ENCODE measurements at places on chromosomes 16 and 17. TPM values are rescaled to one million over a fixed set of nuclear protein-coding genes. Genes with fewer than 3 reads are reported as not detected.

The GAS2L2 gene
- total RNA-seq = not detected

The PFN1 gene
- total RNA-seq = 2,020 TPM

The ZFP1 gene
- 5.5 TPM for total RNA-seq

The PERCC1 gene
- not detected for total RNA-seq

The SLC16A13 gene
- total RNA-seq = 4.1 TPM

The ARSG gene
- 0.16 TPM for total RNA-seq

The PRR11 gene
- 54.0 TPM for total RNA-seq

The ELMO3 gene
- total RNA-seq = 70.0 TPM
